ENCODE measurements at places on chromosomes 7 and 10.
A peak's percentile ranks its signal among the peaks of the same experiment; 100 is the strongest.

GRCh38 chr7:80708123-80708522 is 69.7 kb downstream of the CD36 start:
- no peak for DNase-seq

DNA sequence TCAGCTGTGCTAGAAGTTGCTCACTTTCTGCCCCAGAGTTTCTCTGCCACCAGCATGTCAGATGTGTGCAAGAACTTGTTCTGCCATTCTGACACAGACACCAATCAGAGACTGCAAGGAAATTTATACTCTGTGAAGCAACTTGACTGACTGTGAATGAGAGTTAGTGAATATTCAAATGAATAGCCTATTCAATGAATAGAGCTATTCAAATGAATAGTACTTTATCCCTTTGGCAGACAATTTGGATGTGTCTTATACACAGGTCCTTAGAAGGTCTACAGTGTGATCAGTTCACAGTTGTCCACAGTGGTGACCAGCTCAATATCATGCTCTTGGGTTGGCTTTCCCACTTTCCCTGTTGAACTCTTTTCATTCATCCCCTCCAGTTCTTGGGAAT is 138.1 kb downstream of the MACC1 start:
- DNase-seq = no peak

- DNase-seq = no peak
Measured at GRCh38 chr10:108861181-108861754, 1062.0 kb downstream of the XPNPEP1 start.

GRCh38 chr10:71085689-71086438 is 126.5 kb upstream of the UNC5B start:
- DNase-seq = no peak

DNA sequence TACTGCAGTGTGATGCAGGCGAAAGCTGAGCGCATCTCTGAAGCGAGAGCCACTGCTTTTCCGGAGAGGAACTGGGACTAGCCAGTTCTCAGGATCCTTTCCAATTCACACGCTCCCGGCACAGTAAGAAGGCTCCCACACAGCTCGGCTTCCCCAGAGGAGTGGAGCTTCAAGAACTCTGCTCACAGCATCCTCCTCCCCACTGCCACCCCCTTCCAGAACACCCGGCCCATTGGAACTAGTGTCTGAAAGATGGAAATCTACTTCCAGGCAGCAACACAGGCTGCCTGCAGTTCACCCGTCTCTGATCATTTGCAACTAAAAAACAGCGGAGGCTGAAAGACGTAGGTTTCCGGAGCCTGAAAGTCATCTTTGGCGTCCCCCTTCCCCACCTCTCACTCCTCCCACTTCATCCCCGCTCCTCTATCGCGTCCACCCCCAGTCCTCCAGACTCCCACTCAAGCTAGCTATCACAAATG is at the start of gene DGKB:
Gene DGKB (minus strand): TSS at position 163 of the 479 bp plus-strand sequence.
- peak; percentile 24 for DNase-seq

DNA sequence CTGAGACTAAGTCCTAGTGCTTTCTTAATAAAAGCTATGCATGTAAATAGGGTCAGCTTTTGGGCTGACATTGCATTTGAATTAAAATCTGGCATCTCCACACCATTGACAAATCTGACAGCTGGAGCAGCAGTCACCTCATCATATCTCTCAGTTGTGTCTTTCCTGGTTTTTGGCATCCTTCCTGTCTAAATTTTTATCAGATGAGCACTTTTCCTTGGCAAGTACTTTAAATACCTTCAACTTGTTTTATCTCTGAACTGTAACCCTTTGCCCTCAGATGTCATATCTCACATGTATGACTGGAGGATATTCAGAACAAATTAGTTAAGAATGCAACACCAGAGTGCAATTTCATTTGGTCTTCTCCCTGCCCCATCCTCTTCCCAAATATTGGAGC is 1066.2 kb downstream of the LRMDA start:
- no peak for DNase-seq

DNA sequence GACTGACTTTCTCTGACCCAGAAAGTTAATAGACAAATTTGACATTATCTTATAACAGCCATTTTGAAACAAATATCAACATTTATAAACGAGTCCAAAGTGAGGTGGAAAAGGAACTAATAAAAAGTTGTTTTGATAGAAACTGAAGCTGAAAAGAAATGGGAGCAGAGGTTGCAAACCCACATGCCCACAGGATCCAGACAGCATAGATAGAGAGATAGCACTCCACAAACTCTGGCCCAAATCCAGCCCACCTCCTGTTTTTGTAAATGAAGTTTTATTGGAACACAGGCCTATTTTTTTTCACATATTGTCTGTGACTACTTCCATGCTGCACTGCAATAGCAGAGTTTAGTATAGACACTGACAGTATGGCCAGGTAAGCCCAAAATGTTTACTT is 171.9 kb downstream of the PRKG1 start:
- DNase-seq = no peak

GRCh38 chr10:59748834-59749233 is 4.4 kb downstream of the MRLN start:
- DNase-seq = no peak

All from skeletal muscle cell (primary cell).